HFF-Myc (cell line): ENCODE measurements at places on chromosomes 5 and 9.

DNA sequence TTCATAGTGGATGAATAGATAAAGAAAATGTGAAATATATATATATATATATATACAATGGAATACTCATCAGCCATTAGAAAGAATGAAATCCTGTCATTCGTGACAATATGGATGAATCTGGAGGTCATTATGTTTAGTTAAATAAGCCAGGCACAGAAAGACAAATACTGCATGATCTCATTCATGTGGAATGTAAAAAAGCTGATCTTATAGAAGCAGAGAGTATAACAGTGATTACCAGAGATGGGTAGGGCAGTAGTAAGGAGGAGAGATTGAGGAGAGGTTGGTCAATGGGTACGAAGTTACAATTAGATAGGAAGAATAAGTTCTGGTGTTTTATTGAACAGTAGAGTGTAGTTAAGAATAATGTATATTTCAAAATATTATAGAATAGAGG, 19.7 kb upstream of the PCDHAC2 start:
- DNase-seq: no peak

DNA sequence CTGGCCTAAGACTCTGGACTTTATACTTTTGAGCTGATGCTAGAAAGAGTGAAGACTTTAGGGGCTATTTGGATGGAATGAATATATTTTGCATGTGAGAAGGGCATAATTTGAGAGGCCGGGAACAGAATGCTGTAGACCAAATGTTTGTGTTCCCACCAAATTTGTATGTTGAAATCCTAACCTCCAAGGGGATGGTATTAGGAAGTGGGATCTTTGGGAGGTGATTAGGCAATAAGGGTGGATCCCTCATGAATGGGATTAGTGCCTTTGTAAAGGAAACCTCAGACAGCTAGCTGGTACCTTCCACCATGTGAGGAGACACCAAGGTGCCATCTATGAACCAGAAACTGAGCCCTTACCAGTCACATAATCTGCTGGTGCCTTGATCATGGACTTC, 165.1 kb upstream of the S1PR3 start:
- DNase-seq: no peak

DNA sequence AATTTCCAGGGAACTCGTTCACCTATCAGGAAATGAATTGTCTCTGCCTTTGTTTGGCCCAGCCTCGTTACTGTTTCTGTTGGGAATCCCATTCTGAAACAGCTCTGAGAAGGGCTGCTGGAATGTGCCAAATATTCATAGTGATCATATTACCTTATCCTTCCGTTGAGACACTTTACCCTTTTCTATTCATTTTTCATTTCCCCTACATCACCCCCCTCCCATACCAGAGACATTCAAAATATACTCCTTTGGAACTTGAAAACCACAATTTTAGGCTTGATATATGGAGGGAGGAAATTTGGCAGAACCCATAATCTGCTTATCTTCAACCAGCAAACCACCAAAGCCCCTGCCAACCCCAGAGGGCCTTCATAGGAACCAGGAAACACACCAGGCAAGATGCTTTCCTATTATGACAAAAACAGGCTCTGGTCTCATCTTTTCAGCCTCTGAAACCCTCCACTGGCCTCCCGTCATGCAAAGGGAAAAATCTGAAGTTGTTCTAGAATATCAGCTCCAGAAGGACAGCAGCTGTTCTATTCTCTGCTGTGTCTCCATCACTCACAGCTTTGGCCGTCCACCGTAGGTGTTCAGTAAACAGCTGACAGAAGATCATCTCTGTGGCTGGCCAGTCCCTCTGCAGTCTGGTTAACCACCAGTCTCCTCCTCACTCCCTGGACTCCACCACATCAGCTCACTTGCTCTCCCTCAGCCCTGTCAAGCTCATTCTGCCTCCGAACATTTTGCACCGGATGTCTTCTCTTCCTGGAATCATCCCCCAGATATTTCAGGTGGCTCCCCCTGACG, 217.2 kb upstream of the WWC1 start:
- DNase-seq: no peak

GRCh38 chr5:82425591-82425990, 147.4 kb upstream of the RPS23 start:
- no peak for DNase-seq

DNA sequence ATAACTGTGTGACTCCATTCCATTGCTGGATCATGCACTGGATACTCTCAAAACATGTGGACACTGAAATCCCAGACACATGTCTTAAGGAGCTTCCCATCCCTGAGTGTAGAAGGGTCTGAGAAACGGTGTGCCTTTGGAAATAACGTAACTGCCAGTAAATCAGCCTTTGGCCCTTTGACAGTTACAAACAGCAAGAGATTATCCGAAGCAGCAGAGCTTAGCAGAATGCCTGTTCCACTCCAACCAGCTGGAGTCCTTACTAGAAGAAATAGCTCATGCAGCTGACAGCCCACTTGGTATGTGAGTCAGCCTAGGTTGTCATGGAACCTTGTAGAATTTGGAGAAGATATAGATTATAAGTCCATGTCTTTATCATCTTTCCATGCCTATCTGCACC, 7.0 kb downstream of the TMEM252 start:
- DNase-seq: no peak

GRCh38 chr5:6659941-6660684, 26.9 kb downstream of the SRD5A1 start:
- DNase-seq: no peak

DNA sequence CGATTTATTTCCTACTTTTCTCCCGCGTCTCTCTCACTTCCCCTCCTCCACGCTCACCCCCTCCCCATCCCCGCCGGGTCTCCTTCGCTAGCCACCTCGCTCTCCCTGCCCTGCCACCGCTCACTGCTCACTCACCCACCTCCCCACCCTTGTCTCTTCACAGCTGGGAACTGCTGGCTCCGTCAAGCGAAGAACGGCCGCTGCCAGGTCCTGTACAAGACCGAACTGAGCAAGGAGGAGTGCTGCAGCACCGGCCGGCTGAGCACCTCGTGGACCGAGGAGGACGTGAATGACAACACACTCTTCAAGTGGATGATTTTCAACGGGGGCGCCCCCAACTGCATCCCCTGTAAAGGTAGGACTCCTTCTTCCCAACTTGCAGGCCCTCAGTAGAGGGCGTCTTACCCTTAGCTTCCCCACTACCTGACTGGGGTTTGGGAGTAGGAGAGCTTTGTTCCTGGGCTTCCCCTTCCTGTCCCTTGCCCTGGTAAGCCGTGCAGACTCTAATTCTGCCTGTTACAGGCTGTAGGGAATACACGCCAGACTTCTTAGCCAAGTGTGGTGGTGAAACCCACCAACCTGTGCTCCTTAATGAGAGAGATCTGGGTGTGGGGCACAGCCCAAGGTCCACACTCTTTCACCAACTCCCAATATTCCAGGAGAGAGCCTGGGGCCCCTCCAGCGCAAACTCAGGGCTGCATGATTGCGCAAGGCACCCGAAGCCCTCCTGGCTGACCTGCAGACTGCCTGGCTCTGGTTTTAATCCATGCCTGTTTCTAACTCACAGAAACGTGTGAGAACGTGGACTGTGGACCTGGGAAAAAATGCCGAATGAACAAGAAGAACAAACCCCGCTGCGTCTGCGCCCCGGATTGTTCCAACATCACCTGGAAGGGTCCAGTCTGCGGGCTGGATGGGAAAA, 2.5 kb downstream of the FST start:
- DNase-seq: no peak

DNA sequence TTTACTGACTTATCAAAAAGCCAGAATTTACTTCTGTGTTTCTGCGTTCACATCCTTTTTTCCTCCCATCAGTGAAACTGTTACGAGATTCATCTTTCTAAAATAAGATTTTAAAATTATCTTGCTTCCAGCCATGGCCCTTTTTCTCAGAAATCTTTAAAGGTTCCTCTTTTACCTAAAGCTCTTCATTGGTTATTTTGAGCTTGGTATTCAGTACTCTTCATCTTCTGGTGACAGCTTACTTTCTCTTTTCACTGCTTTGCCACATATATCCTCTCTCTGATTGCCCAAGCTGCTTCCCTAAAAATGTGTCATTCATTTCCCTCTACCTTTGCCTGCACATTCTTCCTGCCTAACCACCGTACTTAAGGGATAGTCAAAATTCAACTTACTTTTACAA, 32.3 kb downstream of the TGFBR1 start:
- no peak for DNase-seq

- DNase-seq: no peak
Measured at GRCh38 chr9:6901180-6901579, 143.4 kb downstream of the KDM4C start.
